HAP-1 (cell line): ENCODE measurements at places on chromosomes 1 and 21.

GRCh38 chr1:61469365-61469764, 255.6 kb downstream of the TM2D1 start:
- DNase-seq: no peak

- no peak for DNase-seq
These were observed 13.5 kb upstream of the BCL10 start for GRCh38 chr1:85289848-85290335.

DNA sequence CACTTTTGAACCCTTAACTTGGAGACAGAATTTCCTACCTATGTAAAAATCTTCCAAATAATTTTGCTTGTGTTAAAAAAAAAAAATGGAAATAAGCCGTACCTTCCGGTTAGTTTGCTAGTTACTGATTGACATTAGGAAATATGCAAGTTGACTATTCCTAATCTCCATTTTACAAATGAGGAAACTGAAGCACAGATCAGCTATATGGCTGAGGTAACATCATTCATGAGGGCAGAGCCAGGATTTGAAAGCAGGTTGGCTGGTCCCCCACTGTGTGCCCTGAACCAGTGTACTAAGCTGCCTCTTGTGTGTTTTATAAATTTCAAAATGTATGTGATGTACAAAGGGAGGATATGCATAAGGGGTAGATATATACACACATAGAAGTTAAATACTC, 29.6 kb downstream of the BACE2 start:
- DNase-seq: no peak

- no peak for DNase-seq
These were observed 40.5 kb downstream of the BRINP2 start for GRCh38 chr1:177211231-177211630.

DNA sequence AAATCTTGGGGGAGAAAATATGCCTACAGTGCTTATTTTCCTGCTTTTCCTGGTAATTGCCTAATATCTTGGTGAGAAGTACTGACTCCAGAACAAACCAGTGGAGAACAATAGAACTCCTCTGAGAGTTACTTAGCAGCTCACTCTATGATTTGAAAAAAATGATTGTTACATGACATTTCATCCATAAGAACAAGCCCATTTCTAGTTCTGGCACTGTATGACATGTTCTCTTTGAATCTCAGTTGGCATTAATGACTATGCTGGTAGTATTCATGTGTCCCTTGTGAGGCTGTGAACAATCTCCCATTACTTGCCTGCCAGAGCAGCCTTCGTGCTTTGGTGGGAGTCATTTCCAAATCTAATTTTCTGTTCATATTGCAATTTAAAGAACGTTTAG, 58.0 kb downstream of the CLIC4 start:
- no peak for DNase-seq

GRCh38 chr1:13462682-13463081, 51.1 kb downstream of the LRRC38 start:
- no peak for DNase-seq

- DNase-seq: no peak
These were observed 52.6 kb downstream of the ABCA4 start for GRCh38 chr1:94068096-94068998.

DNA sequence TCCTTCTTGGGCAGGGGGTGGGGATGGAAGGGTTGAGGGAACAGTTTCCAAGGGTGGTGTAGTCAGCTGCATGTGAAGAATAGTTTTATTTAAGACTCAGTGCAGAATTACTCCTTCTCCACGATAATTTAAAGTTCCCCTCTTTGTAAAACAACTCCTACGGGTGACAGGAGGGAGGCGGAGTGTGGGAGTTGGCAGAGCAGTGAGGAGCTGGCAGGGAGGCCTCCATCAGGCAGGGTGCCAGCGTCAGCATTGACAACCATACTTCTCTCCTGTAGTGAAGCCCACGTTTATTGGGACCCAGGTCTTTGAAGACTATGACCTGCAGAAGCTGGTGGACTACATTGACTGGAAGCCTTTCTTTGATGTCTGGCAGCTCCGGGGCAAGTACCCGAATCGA, 93.8 kb downstream of the MTR start:
- no peak for DNase-seq

GRCh38 chr1:185157599-185158412, 839 bp downstream of the SWT1 start:
- no peak for DNase-seq

DNA sequence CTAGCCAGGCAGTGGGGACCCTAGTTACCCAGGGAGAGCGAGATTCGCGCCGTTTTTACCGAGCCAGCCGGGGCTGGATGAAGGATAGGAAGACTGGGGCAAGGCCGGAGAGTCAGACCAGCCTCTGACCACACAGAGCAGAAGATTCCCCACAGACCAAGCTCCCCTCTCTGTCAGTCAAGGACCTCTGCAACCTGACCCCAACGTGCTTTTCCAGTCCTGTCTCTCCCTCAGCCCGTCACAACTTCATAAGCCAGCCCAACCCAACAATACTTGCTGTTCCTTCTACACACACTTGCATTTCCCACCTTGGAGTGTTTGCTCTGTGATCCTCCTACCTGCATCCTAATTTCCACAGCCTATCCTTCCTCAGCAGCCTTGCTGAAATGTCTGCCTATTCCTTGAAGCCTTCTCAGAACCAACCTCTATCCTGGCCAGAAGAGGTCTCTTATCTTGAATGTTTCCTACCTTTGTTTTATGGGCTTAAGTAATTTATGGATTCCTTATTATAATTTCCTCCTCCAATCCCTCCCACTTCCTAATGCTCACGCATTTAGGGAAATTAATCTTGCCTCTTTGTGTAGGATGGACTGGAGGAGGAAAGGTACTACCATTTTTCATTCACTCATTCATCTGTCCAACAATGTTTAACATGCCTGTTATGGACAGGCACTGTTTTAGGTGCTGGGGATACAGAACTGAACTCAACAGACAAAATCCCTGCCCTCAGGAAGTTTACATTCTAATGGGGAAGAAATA, at the start of gene GSTM3:
TSS of gene GSTM3 (minus strand) at position 424 of the 759 bp plus-strand sequence. CDS start 751 bp downstream, outside the sequence.
- DNase-seq: no peak
